Cardiac septum (tissue), 1 donor: ENCODE measurements at places on chromosomes 7 and 10.

DNA sequence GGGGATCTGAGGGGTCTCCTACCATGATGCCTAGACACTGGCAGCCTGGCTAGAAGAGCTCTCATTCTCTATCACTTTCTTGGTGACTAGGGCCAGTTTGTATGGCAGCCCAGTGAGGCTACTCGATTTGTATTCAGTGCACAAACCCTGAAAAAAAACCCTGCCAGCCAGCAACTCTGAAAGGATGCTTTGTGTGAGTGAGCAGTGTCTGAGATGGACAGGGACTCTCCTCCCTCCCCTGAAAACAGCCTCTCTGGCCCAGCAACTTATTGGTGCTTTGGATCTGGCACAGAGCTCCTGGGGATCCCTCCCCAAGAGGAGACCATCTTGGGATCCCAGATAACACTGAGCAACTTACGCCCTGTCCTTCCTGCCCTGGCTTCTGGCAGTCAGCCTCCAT is 10.8 kb upstream of the LRRC4 start:
- DNase-seq: no peak

GRCh38 chr7:77837275-77837674 is 38.7 kb downstream of the PHTF2 start:
- DNase-seq: no peak

DNA sequence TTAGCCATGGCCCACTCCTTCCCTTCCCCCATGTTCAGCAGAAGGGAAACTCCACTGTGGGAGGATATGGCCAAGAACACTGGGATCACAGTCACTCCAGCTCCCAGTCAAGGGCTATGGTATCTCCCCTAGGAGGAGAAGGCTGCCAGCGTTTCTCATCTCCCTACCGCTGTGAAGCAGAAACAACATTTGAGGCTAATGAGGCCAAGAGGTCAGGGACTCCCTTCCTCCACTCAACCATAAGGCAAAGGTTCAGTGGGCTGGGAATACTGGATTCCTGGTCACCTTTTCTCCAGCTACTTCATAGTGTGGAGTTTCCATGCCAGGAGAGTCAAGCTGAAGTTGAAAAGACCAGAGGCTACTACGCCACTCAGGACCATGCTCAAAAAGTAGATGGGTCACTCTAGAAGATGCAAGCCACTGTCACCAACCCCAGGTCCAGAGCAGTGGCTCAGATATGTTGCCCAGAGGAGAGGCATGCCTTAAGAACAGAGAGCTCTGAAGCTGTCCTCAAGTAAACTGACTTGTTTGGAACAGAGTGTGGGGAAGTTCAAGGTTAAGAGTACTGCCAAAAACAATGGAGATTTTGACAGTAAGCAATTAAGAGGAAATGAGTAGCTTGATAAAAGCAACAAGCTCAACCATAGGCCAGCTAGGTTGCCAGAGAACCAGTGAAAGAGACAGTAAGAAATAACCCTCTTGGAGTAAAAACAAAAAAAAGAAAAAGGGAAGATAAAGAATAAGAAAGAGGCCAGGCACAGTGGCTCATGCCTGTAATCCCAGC is 3.8 kb upstream of the TMEM140 start:
- DNase-seq: no peak

- no peak for DNase-seq
Measured at GRCh38 chr10:14554491-14555205, 220.0 kb downstream of the FAM107B start.

DNA sequence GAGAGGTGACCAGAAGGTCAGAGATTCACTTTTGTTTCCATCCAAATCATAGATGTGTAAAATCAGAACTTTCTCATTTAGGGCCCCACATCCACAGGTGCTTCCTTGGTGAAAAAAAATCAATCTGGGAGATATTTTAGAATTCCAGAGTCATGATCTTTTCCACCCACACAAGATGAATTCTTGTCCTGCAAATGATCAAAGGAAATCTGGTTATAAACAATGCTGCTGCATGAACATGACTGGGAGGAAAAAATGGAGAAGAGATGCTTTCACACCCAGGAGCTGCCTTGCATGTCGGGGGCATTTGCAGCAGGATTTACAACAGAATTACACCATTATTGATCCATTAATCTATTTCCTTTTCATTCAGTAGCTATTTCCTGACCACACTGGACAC is 106.5 kb upstream of the TMEM72 start:
- no peak for DNase-seq

DNA sequence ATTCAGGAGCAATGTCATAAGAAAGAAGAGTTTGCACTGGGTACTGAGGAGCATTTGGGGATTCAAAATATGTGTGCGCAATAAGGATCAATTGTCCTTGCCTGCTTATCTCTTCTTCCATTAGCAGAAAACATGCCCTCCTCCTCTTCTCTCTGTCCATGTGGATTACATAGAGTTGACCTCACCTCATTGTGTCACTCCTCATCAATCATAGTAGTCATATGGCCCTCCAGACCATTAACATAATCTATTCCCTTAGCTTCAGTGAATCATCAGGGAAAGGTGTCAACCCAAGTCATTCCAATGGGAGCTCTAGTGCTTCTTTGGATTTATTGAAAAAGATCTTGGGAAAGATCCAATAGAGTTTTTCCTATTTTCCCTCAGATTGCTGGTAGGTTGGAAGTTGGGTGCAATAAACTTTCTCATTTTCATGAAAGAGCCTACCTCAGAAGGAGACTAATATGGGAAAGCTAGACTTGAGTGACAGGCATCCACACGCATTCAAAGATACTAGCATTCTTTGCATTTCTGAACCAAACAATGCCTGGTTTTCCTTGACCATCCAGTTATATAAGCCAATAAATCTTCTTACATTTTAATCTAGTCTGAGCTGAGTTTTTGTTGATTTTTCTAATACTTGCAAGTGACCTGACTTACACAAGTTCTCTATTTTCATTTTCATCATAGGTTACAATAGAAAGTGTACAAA is 71.5 kb upstream of the FAM13C start:
- DNase-seq: no peak

DNA sequence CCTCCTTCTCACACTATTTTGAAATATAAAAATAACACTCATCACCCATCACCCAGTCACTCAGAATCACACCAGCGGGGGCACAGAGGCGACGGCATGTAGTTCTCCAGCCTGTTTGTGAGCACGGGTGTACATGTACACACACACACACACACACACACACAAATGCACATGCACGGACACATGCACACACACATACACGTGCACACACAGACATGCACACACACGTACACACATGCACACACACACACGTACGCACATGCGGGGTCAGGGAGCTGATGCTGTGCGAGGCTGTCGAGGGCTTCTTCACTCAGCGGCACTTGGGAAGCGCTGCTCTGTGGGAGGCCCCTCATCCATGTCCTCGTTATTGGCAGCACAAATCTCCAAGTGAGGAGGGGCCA is 178.8 kb downstream of the ELFN1 start:
- no peak for DNase-seq

DNA sequence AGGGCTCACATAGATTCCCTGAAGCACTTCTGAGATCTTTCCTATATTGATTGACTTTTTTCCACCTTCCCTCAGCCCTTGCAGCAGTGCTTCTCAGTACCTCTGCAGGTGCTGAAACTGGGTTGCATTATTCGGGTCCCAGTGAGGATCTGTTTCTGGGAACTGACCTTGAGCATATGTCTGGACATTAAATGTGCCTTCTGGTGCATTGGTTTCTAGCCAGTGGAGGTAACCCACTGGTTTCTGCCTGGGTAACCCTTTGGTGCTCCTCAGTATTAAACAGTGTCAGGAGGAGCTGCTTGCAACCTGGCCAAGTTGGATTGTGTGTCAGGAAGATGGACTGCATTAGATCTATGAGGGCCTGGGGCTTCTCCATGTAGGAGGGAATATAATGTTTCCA is 213.3 kb upstream of the KCND2 start:
- DNase-seq: no peak

GRCh38 chr7:120583899-120584586 is 273.9 kb downstream of the TSPAN12 start:
- DNase-seq: no peak

DNA sequence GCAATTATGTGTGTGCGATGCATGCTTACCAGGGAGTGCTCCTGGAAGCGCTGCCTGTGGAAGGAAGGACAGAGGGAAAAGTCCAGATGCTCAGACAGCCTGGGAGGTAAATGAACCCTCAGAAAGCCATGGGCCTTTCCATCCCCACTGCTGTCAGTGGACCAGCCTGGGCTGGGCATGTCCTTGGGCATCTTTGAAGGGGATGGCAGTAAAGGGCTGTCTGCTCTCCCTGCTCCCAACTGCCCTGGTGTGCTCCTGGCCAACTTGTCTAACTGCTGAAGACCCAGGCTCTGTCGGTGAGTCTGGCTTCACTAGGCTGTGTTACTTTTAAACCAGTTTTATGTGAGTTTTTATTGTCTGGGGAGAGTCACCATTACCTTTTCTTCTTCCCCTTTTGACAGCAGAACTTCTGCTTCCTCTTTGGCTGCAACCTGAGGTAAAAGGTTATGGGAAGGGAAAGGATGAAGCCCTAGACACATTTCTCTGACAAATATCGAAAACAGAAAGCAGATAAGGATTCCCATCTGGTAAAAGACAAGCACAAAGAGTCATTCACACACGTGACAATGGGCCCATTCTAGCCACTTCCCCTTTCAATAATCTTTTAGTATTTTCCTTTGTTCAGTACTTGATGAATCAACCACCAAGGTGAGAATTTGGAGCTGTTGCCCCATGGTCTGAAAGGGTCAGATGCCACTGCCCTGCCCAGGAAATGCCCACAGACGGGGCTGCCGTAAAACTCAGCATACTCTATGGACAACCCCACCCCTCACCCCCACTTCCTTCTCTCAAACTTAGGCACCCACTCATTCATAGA is 27.6 kb upstream of the PIK3AP1 start:
- DNase-seq: no peak

- peak; percentile 80 for DNase-seq
Measured at GRCh38 chr7:149147752-149148653, 750 bp downstream of the ZNF398 start.

DNA sequence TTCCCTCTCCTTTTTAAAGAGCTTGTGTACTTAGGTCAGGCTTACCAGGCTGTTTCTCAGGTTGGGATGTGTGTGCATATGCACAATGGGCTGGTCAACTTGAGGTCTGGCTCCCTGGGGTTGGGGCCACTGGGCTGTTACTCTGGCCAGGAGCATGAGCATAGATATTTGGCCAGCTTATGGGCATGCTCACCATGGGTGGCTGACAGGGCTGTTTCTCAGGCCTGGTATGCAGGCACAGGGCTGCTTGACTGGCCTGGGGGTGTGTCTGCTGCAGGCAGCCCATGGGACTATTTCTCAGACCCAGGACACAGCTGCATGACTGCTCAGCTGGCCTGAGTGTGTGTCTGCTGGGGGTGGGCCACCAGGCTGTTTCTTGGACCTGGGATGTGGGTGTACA is 34.6 kb downstream of the SCART1 start:
- DNase-seq: no peak

- DNase-seq: no peak
Measured at GRCh38 chr7:20320322-20320721, 10.4 kb upstream of the ITGB8 start.

DNA sequence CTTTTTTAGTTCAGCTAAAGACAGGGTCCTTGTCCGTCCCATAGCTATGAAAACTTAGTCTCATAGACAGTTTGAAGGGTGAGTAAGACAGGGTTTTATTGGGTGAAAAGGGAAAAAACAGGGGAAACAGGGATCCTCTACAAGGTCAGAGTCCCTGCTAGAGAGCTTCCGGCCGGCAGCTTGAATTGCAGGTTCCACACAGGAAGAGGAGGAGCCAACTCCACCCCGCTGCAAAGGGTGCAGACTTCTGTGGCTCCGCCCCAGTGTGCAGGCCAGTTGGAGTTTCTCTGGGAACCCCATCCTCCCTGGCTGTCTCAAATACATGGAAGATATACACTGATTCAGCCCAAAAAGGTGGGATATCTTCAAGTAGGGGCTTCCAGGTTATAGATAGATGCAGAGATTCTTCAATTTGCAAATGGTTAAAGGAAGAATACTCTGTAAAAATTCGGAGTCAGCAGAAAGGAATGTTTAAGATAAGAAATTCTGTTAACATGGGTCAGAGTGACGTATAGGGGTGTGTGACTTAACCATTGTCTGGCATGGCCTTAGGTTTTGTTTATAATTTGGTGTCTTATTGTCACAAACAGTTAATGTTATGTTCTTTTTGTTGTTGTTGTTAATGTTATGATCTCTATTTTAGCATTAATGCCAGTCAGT is 34.6 kb upstream of the HECW1 start:
- DNase-seq: no peak

- DNase-seq: no peak
Measured at GRCh38 chr10:73467206-73467605, 28.6 kb downstream of the PPP3CB start.

DNA sequence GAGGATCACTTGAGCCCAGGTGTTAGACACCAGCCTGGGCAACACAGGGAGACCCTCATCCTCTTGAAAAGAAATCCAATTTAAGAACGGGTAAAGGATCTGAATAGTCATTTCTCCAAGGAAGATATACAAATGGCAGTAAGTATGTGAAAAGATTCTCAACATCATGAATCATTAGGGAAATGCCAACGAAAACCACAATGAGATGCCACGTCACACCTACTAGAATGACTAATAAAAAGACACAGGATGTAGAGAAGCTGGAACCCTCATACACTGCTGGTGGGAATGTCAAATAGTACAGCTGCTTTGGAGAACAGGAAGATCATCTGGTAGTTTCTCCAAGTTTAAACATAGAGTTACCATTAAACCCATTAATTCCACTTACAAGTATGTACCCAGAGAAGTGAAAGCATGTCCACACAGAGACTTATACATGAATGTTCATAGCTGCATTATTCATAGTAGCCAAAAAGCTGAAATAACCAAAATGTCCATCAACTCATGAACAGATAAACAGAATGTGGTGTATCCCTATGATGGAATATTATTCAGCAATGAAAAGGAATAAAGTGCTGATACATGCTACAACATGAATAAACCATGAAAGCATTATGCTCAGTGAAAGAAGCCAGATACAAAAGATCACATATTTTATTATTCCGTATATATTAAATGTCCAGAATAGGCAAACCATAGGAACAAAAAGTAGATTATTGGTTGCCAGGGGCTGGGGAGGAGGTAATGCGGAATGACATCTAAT is 13.1 kb upstream of the ZMIZ2 start:
- DNase-seq: no peak

DNA sequence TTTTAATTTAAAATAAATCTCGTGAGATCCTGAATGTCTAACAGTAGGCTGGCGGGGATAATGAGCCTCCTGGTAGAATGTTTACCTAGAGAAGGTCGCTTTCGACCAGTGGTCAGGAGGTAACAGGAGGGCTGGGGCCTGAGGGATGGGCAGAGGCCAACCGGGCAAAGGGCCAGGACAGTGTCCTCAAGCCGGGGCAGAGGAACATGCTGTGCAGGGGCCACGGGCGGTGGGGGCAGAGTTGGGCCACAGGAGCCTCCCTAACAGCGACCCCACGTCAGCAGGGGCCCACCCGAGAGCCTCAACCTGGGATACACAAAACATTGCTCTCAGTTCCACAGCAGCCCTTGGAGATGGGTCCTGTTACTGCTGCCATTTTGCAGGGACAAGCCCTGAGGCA is 14.5 kb downstream of the CFAP46 start:
- DNase-seq: no peak

GRCh38 chr7:84060760-84061261 is 133.8 kb downstream of the SEMA3A start:
- DNase-seq: no peak

- DNase-seq: no peak
Measured at GRCh38 chr7:87154569-87154968, 2.3 kb downstream of the DMTF1 start.

GRCh38 chr7:36916116-36916515 is 191.8 kb upstream of the AOAH start:
- DNase-seq: no peak
